GM12892 (cell line): ENCODE measurements at places on chromosomes 1 and 21.
A peak's percentile ranks its signal among the peaks of the same experiment; 100 is the strongest.

- DNase-seq, result no peak
These were observed 228.3 kb upstream of the DEPDC1 start for GRCh38 chr1:68725001-68725752.

DNA sequence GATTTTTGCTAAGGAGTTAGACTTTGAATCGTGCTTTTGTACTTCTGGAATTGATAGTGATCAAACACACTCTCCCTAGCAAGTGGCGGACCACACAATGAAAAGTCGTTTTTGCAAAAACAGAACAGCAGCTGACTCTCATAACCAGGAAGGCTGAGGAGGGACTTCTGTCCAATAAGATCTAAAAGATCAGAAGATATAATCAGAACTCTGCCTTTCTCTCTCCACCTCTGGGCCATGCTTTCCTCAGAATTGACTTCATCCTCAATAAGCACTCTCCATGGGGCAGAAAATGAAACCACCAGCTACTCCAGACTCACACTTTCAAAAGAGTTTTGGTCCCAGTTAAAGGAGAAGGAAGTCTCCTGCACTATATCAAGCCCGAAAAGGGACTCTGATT, 55.3 kb upstream of the SAMD13 start:
- no peak for DNase-seq

- no peak for DNase-seq
These were observed 77.0 kb downstream of the MARK1 start for GRCh38 chr1:220604926-220605325.

GRCh38 chr1:162847839-162848453, 13.0 kb downstream of the CCDC190 start:
- DNase-seq, result peak; percentile 29

DNA sequence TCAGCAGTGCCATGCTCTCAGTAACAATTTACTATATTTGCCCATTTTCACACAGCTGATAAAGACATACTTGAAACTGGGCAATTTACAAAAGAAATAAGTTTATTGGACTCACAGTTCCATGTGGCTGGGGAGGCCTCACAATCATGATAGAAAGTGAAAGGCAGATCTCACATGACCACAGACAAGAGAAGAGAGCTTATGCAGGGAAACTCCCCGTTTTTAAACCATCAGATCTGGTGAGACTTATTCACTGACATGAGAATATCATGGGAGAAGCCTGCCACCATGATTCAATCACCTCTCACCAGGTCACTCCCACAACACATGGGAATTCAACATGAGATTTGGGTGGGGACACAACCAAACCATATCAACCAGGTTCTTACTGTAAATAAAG, 112.1 kb upstream of the C1orf87 start:
- no peak for DNase-seq

GRCh38 chr21:32020564-32020963, 147.7 kb downstream of the HUNK start:
- DNase-seq, result no peak

DNA sequence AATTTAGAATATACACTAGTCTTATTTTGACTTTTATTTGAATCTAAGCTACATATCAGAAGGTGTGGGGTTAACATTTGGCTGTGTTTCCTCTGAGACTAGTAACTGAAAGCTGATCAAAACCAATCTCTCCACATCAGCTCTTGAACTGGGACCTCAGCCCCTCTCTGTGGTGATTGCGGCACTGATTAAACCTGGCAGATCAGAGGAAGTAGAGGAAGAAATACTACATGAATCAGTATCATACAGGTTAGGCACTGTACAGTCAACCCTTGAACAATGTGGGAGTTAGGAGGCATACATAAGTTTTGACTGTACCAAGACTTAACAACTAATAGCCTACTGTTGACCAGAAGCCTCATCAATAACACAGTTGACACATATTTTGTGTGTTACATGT, 122.5 kb upstream of the C1orf87 start:
- DNase-seq, result no peak

- DNase-seq, result no peak
These were observed 5.2 kb downstream of the TTLL10 start for GRCh38 chr1:1178794-1179331.

DNA sequence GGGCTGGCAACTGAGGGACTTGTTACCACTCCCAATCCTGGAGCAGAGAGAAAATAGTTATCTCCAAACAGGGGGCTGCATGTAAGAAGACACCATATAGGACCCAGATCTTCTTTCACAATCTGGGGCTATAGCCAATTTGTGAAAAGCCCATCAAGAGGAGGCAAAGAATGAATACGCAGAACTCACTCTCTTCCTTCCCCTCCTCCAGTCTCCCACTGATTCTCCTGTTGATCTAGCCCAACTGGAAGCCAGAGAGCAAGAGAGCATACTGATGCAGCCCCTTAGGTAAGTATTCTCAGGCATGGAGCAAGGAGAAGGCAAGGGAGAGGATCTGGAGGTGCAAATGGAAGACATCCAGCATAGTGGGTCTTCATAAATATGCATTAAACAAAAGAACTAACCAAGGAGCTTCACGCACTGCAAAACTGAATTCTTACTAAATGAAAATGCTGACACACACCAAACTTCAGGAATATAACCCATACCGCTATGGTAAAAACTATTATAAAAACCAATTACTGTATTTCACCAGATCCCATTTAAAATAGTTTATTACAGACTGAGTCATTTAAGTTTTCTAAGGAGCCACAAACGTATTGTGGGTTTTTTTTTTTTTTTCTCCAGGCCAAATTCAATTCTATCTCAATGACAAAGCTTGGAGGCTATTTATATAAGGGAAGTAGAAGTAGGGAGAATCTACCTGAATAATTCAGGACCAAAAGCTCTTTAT, 15.5 kb upstream of the HMGB4 start:
- DNase-seq, result no peak

- no peak for DNase-seq
These were observed 211.6 kb downstream of the DSCAM start for GRCh38 chr21:40635391-40635790.

DNA sequence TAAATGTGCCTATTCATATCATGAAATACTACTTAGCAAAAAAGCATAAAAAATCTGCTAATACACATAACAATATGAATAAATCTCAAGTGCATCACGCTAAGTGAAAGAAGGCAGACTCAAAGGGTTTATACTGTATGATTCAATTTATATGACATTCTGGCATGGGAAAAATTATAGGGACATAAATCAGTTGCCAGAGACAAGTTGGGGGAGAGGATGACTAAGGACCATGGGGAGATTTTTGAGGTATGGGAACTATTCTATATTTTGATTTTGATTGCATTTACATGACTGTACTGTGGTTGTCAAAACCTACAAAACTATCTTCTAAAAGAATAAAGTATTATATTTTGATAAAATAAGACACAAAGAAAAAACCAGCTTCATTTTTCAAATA, 650.3 kb upstream of the NR5A2 start:
- no peak for DNase-seq

DNA sequence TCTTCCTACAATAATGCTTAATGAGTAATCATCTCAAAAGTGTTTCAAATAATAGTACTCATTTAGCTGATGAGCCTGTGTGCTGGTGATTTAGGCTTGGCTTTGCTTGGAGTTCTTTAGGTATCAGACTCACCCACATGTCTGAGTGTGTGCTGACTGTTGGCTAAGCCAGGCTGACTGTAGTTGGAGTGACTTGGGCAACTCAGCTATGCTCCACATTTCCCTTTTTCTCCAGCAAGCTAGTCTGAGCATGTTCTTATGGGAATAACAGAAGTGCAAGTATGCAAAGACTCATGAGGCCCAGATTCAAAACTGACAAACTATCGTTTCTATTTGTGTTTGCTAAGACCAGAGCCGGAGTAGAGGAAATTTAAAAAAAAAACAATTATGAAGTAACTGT, 99.0 kb upstream of the ADGRL4 start:
- no peak for DNase-seq

- DNase-seq, result no peak
These were observed 143.0 kb downstream of the FMN2 start for GRCh38 chr1:240234485-240235210.

DNA sequence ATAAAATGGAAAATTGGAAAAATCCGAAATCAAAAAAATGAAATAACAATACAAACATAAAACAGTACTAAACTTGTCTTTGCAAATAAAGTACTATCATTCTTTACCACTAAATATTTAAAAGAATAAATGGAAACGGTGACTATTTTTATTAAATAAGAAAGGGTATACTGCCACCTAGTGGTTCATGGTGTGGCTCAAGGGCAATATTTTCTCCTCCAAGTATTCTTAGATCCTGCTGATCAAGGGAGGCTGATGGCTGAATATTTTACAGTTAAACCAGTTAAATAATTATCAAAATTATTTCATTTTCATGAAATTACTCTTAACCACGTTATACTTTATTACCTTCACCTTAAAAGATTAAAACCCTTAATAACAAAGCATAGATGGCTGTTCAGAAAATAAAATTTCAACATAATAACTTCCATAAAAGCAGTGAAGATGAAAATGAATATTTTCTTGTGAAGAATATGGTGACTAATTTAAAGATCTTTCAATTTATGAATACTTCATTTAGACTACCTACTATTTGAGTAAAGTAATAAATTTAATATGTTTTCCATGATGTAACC, 1793.9 kb downstream of the NCAM2 start:
- DNase-seq, result no peak

DNA sequence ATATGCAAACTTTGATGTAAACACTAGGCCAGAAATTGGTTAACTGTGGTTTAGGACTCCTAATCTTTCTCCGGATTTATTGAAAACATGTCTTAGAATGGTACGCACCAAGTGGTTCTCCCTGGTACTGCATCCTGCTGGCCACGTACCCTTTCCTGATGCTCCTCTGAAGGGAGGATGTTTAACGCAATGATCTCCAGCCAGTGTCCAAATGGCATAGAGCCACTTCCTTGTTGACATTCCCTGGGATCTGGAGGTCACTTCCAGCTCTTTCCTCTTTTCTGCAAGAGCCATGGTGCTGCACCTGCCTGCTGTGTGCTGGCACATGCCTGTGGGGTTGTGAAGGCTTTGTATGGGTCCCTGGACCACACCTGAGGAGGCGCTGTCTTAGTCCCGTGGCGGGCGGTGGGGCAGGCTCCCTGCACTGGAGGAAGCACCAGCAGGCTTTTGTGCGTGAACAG, 53.9 kb downstream of the GALNT2 start:
- DNase-seq, result no peak

DNA sequence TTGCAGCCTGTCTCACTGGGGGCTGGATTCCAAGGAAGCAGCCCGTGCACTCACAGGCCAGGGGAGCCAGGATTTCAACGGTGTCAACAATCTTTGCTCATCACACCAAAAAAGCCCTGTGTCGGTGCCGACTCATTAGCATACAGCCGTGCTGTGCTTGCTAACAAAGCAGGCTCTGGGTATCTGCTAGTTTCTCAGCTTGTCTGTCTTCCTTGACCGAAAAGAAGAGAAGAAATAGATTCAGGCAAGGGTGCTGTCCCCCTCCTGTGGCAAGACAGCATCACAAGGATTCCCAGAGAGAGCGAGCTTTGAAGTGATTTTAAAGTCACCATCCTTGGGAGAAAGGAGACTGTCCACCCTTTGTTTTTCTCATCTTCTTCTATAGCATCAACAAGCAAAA, 214.7 kb downstream of the SDCCAG8 start:
- no peak for DNase-seq

- no peak for DNase-seq
These were observed 7.7 kb downstream of the GAS5 start for GRCh38 chr1:173860065-173860464.

DNA sequence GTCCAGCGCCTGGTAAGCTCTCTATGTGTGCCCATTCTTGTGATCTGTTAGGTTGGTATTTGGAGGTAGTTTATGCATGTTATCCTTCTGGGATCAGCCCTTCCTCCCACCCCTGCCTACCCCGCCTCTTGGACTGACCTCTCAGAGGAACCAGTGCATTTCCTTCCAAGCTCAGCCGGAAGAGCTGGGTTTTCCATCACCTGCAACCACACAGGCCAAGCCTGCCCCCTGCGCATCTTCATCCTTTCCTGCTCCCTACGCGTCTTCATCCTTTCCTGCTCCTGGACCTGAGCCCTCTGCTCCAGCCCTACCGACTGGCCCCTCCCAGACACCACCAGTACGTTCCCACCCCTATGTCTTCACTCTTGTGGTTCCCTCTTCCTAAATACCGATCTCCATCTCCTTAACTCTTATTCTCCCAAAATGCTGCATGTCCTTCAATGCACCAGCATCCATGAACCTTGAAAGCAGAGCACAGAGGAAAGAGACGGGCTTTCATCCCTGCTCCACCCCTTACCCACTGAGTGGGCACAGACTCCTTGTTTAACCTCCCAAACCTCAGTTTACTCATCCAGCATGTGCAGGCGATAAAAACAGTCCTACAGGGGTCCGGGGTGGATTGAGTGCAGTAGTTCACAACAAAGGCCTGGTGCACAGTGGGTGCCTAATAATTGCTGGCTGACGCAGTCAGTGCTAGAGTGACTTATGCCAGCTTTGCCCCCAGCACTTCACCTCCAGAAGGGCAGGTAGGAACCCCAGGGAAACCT, 526.3 kb downstream of the MATN1 start:
- no peak for DNase-seq
